Fibroblast of skin of back (primary cell): ENCODE measurements at places on chromosomes 2 and 18.

GRCh38 chr18:12397254-12397653 is 10.5 kb upstream of the PRELID3A start:
- DNase-seq: no peak

- peak; percentile 48 for DNase-seq
These were observed 295.6 kb downstream of the KIAA1328 start for GRCh38 chr18:37124516-37124915.

DNA sequence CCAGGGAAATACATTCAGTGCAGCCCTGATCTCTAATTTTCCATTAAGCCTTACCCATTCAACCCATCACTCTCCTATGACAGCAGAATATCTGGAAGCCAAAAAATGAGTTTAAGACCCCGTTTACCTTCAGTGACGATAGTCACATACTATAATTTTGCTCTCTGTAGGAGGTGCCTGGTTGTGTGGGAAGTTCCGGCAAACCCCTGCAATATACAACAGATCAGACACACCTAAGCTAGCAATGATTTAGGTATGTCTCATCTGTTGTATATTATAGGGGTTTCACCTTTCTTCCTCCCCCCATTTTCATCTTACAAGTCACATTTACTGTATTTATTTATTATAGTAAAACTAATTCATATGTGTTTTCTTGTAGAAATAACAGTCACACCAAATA is 101.7 kb downstream of the DOCK10 start:
- DNase-seq: no peak

GRCh38 chr2:95149397-95149984 is 10.2 kb downstream of the ZNF514 start:
- DNase-seq: peak; percentile 3

DNA sequence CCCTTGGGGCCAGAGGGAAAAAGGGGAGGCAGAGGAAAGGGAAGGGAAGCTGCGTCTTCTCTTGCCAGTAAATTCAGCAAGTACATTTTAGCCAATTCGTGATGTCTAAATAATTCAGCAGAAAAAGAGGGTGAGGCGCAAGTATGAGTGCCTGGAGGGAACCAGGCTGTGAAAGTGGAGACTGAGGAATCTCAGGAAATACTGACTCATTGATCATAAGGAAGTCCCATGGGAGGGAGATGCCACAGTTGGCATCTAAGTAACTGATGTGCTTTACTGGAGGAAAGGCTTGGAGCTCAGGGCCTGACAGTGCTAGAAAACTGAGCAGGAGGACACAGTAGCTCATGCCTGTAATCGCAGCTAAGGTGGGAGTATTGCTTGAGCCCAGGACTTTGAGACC is 31.1 kb downstream of the KIF5C start:
- DNase-seq: peak; percentile 65

DNA sequence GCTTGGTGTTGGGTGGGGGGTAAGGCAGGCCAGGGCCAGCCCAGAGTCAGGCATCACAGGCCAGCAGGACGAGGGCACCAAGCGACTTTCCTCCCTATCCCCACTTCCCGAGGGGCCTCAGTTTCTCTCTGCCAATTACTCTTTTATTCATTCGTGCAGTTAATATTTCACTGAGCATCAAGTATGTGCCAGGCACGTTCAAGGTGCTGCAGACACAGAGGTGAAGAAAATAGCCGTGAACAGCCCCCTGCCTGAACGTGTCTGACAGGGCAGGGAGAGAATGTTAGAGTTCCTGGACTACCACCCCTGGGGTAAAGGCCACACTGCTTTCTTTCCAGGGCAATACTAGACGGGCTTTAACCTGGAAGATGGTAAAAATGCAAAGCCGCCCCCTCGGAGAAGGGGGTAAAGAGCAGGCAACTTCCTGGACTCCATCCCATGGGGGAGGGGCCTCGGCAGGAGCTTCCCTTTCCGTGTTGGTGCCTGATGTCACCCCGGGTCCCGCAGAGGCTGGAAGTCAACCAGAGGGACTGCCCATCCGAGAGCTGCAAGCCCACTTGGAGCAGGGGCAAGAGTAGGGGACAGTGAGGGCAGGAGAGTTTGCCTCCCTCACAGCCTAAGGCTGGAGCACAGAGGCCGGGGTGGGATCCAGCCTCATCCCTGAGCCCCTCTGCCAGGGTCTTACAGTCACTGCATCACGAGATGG is 47.1 kb downstream of the CENPO start:
- DNase-seq: no peak

DNA sequence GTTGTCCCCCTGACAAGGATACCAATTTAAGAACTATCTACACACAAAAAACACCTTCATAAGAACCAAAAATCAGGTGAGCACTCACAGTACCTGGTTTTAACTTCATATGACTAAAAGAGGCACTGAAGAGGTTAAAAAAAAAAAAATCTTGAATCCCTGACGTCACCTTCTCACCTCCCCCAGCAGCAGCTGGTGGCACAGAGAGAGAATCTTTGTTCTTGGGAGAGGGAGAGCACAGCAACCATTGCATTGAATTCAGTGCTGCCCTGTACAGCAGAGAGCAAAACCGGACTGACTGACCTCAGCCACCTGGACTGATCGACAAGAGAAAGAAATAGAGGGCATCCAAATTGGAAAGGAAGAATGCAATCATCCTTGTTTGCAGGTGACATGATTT is 566.0 kb downstream of the TMX3 start:
- no peak for DNase-seq
